ENCODE measurements at places on chromosomes 7 and 10.

- no peaks in the 10 kb centered on the region for H3K27me3 ChIP-seq
- H3K4me3 ChIP-seq: no peak overlapping the region
- peaks cover 16% of the 10 kb centered on the region for H3K36me3 ChIP-seq
- H3K27ac ChIP-seq: no peak overlapping the region
- no peak for DNase-seq
Measured at GRCh38 chr7:104136981-104137380, 70.8 kb downstream of the ORC5 start.

DNA sequence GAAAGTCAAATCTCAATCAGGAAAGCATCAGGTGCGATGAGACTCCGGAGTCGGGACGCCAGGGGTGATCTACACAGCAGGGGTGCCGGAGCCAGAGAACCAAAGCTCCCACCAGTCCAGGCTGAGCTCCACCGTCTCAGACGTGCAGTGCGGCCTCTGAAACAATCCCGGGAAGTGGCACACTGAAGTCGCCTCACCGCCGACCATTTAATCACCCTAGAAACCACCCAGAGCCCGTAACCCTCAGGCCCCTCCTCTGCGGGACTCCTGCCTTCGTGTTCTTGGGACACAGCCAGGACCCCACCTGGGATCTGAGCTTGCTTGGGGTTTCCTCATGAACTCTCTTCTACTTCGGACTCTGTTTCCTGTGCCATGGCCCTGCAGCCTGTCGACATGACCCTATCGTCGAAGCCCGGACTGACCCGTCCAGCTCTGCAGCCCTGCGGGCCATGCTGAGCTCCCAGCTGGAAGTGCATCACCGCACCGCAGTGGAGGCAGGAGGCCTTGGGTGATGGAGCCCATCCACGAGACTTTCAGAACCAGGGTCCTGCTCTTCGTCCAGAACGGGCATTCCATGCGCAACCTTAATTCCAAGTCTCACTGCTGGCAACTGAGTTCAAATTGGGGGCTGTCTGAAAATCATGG, 266.4 kb downstream of the PTPRN2 start:
- no peak overlapping the region for H3K27ac ChIP-seq
- no peak for DNase-seq
- no peaks in the 10 kb centered on the region for H3K36me3 ChIP-seq
- H3K27me3 ChIP-seq: no peaks in the 10 kb centered on the region
- no peaks in the 10 kb centered on the region for H3K4me1 ChIP-seq
- H3K4me3 ChIP-seq: no peak overlapping the region

DNA sequence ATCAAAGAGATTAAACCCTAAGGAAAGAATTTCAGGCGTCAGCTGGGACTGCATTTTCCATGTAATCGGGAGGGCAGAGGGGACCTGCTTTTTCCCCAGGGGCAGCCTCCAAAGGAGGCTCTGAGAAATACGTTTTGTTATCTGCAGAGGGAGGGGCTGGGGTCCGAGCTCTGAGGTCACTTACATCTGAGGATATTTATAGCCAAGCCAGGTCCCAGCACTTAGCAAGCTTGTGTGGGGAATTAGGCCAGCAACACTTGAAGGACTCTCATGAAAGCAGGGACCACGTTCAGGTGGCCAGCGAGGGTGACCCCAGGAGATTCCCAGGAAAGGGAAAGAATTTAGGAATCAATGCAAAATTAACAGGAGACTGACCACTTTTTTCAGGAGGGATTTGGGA, 20.6 kb upstream of the GDI2 start:
- no peak overlapping the region for H3K27ac ChIP-seq
- H3K27me3 ChIP-seq: no peaks in the 10 kb centered on the region
- no peaks in the 10 kb centered on the region for H3K36me3 ChIP-seq
- no peak for DNase-seq
- H3K4me3 ChIP-seq: no peak overlapping the region
- no peaks in the 10 kb centered on the region for H3K4me1 ChIP-seq

DNA sequence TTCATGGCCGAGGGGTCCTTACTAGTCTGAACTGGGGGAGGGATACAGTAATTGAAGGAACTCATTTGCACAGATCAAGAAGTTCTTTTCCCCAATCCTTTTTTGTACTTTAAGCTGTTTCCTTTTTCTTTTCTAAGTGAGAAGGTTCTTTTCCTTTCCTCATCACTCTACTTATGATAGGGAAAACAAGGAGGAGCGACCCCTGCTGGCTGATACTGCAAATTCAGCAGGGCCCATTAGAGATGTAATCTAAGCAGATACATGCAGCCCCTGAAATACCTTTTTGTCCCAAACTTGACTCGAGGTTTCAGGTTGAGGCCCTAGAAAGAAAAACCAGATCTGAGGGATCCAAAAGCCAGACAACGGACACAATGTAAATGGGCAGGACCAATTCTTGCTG, 305.5 kb downstream of the DNAJB9 start:
- no peak for DNase-seq
- H3K27me3 ChIP-seq: no peaks in the 10 kb centered on the region
- no peaks in the 10 kb centered on the region for H3K36me3 ChIP-seq
- H3K27ac ChIP-seq: no peak overlapping the region
- no peaks in the 10 kb centered on the region for H3K4me1 ChIP-seq

- no peak overlapping the region for H3K4me3 ChIP-seq
- no peaks in the 10 kb centered on the region for H3K4me1 ChIP-seq
- H3K36me3 ChIP-seq: no peaks in the 10 kb centered on the region
- no peaks in the 10 kb centered on the region for H3K27me3 ChIP-seq
Measured at GRCh38 chr7:18064242-18064838, 36.7 kb upstream of the PRPS1L1 start.

DNA sequence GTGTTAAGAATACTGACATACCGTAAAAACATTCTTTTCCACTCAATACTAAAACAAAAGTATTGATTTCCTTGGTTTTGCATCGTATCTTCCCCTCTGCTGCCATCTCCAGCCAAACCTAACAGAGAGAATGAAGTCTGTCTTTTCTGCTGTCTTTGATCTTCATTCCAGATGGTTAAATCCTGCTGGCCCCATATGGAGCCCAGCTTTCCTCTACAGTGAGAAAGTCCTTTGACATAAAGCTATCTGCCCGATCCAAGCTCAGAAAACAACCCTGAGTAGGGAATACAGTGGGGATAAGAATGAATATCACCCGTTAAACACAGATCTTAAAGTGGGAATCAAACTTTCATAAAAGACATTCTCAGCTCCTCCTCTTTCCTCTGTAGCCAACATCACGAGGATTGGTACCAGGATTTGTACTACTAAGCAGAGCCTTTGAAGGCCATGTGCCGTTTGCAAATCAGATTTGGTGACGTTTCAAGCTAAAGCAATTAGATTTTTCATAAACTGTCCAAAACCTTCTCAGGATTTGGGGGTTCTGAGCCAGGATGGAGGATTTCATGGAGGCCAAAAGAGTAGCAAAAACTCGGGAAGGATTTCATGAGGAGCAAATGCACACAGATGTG, 30.8 kb upstream of the GPAM start:
- DNase-seq: no peak
- peaks cover 5% of the 10 kb centered on the region for H3K4me1 ChIP-seq
- no peak overlapping the region for H3K4me3 ChIP-seq
- H3K27ac ChIP-seq: no peak overlapping the region
- no peaks in the 10 kb centered on the region for H3K27me3 ChIP-seq
- H3K36me3 ChIP-seq: no peaks in the 10 kb centered on the region

GRCh38 chr7:56009695-56010094, 41.5 kb downstream of the PSPH start:
- DNase-seq: no peak
- H3K4me3 ChIP-seq: no peak overlapping the region
- H3K4me1 ChIP-seq: no peaks in the 10 kb centered on the region
- H3K27ac ChIP-seq: no peak overlapping the region
- H3K27me3 ChIP-seq: no peaks in the 10 kb centered on the region

GRCh38 chr10:89846786-89847185, 145.4 kb downstream of the KIF20B start:
- H3K4me3 ChIP-seq: no peak overlapping the region
- H3K4me1 ChIP-seq: peaks cover 19% of the 10 kb centered on the region
- H3K27ac ChIP-seq: no peak overlapping the region

DNA sequence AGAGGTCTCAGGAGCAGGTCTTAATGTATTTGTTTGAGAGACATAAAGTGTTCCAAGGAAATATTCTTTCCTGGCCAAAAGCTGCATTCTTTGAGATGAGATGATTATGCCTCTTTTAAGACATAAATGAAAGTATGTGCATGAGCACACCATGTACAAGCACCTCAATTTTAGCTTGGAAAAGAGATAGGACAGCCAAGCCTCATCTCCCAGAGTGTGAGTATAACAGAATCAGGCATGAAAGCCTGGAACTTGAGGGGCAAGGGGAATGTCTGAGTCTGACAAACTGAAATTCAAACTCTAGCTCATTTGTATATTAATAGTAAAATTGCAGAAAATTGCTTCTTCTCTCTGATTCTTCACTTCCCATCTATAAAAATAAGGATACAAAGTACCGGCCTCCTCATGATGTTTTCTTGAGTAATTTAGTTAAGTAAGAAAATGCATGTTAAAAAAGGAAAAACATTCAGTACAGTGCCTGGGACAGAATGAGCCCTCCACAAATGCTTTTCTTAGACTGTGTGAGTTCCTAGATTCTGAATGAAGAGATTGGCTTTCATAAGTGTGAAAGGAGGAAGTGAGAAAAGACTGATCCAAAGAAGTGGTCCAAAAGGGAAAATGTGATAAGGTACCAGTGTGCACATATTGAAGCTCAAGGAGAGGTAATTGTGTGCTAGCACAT, 1260.9 kb upstream of the SORCS1 start:
- DNase-seq: no peak
- no peaks in the 10 kb centered on the region for H3K27me3 ChIP-seq
- no peaks in the 10 kb centered on the region for H3K4me1 ChIP-seq
- H3K4me3 ChIP-seq: no peak overlapping the region
- no peaks in the 10 kb centered on the region for H3K36me3 ChIP-seq
- H3K27ac ChIP-seq: no peak overlapping the region

GRCh38 chr7:48617508-48617907, 306.8 kb upstream of the CDC14C start:
- DNase-seq: no peak
- H3K36me3 ChIP-seq: no peaks in the 10 kb centered on the region
- no peaks in the 10 kb centered on the region for H3K27me3 ChIP-seq
- H3K4me1 ChIP-seq: no peaks in the 10 kb centered on the region

DNA sequence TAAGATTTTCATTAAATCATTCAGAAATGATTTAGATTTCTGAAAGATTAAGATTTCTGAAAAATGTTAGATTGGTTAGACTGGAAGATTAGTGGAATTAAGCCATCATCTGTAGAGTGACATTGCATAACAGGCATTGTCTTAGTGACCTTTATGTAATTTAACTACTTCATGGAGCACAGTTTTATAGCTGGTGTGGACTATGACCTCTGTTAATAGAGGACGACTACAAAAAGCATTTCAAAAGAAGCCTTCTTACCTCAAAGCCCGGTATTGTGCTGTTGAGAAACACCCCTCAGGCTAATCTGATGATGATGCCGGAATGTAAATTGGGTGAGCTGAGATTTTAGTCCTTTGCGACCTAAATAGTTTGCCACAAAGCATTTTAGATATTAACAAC, 55.6 kb downstream of the GALNT11 start:
- H3K27me3 ChIP-seq: no peaks in the 10 kb centered on the region
- no peak overlapping the region for H3K4me3 ChIP-seq
- peaks cover 10% of the 10 kb centered on the region for H3K4me1 ChIP-seq
- no peak overlapping the region for H3K27ac ChIP-seq
- no peaks in the 10 kb centered on the region for H3K36me3 ChIP-seq

GRCh38 chr10:78404296-78404695, 370.6 kb downstream of the RPS24 start:
- no peaks in the 10 kb centered on the region for H3K27me3 ChIP-seq
- peaks cover 27% of the 10 kb centered on the region for H3K4me1 ChIP-seq

- no peaks in the 10 kb centered on the region for H3K27me3 ChIP-seq
- DNase-seq: no peak
- H3K36me3 ChIP-seq: peaks cover 6% of the 10 kb centered on the region
- no peak overlapping the region for H3K4me3 ChIP-seq
- peaks cover 74% of the 10 kb centered on the region for H3K4me1 ChIP-seq
Measured at GRCh38 chr10:59830601-59831259, 75.6 kb downstream of the CCDC6 start.

DNA sequence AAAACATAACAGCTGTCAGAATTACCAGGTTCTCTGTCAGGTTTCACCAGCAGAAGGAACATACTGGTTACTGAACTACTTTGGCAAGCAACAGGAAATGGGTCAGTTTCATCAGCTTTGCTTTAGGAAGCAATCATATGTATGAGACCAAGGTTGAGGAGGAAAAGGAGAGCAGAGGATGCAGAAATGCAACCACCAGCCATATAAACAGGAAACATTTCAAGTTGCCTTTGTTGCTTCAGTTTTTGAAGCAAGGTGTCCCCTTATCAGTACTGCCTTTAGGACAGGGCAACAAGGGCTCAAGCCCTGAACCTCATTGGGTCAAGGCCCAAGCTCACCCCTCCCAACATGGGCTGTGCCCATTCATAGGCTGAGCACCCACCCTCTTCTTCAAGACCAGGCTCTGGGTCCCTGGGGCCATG, 10.2 kb downstream of the HIPK2 start:
- no peaks in the 10 kb centered on the region for H3K36me3 ChIP-seq
- no peaks in the 10 kb centered on the region for H3K27me3 ChIP-seq
- no peak overlapping the region for H3K4me3 ChIP-seq
- H3K4me1 ChIP-seq: peaks cover 3% of the 10 kb centered on the region

DNA sequence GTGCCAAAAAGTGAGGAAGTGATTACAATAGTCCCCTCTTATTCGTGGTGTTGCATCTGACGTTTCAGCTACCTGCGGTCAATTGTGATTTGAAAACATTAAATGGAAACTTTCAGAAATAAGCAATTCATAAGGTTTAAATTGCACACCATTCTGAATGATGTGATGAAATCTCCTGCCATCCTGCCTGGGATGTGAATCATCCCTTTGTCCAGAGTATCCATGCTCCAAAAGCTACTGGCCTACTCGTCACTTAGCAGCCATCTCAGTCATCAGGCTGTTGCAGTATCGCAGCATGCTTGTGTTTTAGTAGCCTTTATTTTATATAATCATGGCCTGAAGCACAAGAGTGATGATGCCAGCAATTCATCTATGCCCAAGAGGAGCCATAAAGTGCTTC, 97.7 kb upstream of the CDCA7L start:
- H3K27me3 ChIP-seq: no peaks in the 10 kb centered on the region
- DNase-seq: no peak
- H3K4me1 ChIP-seq: no peaks in the 10 kb centered on the region
- H3K4me3 ChIP-seq: no peak overlapping the region

- DNase-seq: no peak
- peak overlapping the region; percentile 65 for H3K27ac ChIP-seq
- peaks cover 14% of the 10 kb centered on the region for H3K36me3 ChIP-seq
- no peaks in the 10 kb centered on the region for H3K27me3 ChIP-seq
Measured at GRCh38 chr7:30887464-30887872, 24.2 kb upstream of the AQP1 start.
